Fibroblast of mammary gland (primary cell): ENCODE measurements at places on chromosomes 11 and 22.

GRCh38 chr22:30931541-30932300 lies 36.9 kb downstream of the MORC2 start:
- DNase-seq: no peak

- DNase-seq: no peak
These were observed 2.5 kb upstream of the POLD4 start for GRCh38 chr11:67355794-67356386.

DNA sequence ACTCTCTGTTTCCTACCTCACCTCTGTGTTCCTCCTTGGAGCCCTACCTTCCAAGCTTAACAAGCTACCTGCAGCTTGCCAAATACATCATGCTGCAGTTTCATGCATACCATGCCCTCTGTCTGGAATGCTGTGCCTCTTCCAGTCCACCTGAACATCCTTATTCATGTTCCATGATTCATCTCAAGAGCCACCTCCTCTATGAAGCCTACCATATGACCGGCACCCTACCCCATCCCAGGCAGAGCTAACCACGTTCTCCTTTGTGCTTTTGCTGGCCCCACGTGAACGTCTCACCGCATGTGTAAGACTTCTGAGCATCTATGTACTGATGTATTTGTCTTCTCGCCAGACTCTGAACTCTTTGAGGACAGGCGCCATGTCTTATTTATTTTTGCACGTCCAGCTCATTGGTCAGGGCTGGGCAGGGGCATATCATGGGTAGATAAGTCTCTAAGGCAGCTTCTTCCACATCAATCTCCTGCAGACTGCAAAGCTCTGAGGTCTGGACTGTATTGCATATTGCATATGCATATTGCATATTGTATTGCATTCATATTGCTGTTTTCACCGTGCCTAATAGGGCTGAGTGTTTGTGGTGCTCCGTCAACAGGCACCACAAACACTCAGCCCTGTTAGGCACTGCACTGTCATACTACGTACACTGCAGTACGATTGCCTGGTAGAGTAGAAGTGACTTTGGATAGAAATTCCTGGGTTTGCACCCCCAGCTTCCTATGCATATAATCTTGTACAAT lies 31.0 kb downstream of the TST start:
- no peak for DNase-seq

GRCh38 chr22:49925525-49926128 lies 7.2 kb downstream of the CRELD2 start:
- DNase-seq: no peak

DNA sequence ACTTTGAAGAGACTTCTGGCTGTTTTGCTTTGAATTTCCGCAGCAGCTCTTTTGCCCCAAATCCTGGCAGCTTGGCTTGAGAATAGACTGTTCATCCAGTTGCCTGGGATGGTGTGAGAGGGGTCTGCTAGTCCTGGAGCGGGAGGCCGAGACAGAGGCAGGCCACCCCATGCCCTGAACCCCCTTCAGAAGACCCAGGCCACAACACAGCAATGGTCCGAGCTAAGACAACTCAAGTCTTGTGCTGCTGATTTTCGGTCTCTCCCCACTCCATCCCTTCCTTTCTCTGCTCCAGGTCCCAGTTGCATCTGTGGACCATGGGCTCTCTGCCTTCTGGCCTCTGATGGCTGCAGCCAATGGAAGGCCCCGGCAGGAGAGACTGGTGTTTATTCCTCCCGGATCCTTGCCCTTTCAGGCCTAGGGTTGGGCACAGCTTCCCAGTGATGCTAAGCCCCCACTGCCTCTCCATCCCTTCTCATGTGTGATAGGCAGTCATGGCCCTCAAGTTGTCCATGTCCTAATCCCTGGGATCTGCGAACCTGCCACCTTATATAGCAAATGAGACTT lies 31.9 kb upstream of the TP53I11 start:
- no peak for DNase-seq

- DNase-seq: peak; percentile 96
These were observed 9.6 kb upstream of the UCP3 start for GRCh38 chr11:74018331-74019005.

GRCh38 chr22:43154887-43155536 lies 3.7 kb downstream of the TSPO start:
- DNase-seq: no peak

GRCh38 chr11:102831489-102832440 lies 11.6 kb downstream of the MMP3 start:
- DNase-seq: peak; percentile 70

- DNase-seq: no peak
These were observed 27.0 kb downstream of the TSPAN32 start for GRCh38 chr11:2328656-2329354.

DNA sequence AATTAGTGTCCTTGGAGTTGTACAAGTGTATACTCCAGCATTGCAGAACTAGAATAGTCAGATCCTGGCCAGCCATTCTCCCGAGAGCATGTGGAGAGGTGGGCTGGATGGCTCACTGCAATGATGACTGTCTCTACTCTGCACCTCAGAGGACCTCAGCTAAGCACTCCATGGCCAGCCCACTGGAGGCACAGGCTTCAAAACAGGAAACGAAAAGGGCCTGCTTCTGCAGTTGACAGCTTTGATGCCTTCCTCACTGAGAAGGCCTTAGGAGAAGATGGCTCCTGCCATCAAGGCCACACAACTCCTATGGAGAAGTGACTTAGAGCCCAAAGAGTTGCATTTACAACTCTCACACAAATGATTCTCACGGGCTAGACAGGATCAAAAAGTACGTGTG lies 9.1 kb downstream of the POLD4 start:
- no peak for DNase-seq

DNA sequence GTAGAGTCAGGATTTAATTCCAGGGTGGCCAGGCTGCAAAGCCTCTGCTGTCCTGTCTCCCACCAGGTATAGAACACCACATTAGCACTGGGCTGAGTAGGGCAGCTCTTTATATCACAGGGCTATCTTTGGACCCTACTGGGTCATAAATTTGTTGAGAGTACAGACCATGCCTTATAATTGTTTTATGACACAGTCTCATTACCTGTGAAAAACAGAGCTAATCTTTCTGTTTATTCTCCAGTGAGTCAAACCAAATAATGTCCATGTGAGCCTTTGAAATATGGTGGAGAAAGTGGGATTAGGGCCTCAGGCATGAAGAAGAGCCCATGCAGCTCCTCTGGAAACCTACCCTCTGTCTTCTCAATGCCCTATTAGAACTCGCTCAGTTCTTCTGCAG lies 49.6 kb upstream of the KIRREL3 start:
- DNase-seq: no peak

DNA sequence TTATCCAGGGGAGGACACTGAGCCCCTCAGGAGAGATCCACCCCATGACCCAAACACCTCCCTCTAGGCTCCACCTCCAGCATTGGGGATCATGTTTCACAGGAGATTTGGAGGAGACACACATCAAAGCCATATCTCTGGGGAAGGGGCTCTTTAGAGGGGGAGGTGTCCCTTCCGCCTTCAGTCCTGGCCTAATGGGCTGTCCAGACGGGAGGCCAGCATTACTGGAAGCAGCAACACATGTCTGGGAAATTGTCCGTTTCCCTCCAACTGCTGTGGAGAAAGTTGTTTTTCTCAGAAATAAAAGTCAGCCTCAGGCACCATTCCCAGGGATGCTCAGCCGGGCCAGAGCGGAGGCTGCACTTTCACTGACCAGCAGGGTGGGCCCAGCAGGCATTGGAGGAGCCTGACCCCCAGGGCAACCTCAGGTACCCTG lies 9.5 kb downstream of the CACNA1I start:
- DNase-seq: no peak

- DNase-seq: peak; percentile 26
These were observed 32.9 kb downstream of the TST start for GRCh38 chr22:36986242-36986821.

GRCh38 chr11:61736310-61736709 lies 16.1 kb upstream of the MYRF start:
- no peak for DNase-seq

- DNase-seq: peak; percentile 67
These were observed 499 bp downstream of the ATL3 start for GRCh38 chr11:63670433-63671321.

- DNase-seq: no peak
These were observed 22.8 kb downstream of the MYO7A start for GRCh38 chr11:77150836-77151235.

DNA sequence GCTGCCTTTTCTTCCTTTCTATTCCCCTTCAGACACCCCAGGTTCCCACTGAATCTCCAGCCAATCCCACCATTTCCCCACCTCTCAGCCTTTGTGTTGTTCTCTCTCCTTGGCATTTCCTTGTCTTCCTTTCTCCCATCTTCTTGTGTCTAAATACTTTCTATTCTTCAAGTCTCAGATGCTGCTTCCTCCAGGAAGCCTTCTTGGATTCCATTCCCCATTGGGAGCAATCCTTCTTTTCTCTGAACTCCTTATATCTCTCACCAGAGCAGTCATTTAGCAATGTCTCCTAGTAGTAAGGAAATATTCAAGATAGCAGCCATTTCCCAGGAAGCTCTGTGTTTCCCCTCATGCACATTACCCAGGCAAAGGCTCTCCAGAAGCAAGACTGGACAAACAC lies 15.4 kb downstream of the YPEL4 start:
- DNase-seq: no peak

- DNase-seq: no peak
These were observed 2.0 kb downstream of the DSCAML1 start for GRCh38 chr11:117794772-117795629.

DNA sequence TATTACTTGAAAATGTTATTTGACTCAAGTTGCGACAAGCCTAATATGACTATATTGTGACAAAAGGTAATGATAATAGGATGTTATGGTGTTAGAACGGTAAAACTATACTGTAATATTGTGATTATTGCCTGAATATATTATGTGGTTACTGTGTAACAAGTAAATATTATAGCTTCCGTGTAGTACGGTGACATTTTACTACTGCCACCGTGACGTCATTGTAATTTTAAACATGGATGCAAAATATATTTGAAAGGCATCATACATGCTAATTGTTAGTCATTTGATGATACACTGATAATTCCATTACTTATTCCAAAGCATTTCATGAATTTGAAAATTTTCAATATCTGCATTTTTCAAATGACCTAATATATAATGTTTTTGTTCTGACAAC lies 2.5 kb downstream of the ELP4 start:
- DNase-seq: no peak
